ENCODE measurements at places on chromosomes 12 and 14.
A peak's percentile ranks its signal among the peaks of the same experiment; 100 is the strongest.

GRCh38 chr14:59926534-59926933 is 6.6 kb downstream of the LRRC9 start:
- no peak for DNase-seq

DNA sequence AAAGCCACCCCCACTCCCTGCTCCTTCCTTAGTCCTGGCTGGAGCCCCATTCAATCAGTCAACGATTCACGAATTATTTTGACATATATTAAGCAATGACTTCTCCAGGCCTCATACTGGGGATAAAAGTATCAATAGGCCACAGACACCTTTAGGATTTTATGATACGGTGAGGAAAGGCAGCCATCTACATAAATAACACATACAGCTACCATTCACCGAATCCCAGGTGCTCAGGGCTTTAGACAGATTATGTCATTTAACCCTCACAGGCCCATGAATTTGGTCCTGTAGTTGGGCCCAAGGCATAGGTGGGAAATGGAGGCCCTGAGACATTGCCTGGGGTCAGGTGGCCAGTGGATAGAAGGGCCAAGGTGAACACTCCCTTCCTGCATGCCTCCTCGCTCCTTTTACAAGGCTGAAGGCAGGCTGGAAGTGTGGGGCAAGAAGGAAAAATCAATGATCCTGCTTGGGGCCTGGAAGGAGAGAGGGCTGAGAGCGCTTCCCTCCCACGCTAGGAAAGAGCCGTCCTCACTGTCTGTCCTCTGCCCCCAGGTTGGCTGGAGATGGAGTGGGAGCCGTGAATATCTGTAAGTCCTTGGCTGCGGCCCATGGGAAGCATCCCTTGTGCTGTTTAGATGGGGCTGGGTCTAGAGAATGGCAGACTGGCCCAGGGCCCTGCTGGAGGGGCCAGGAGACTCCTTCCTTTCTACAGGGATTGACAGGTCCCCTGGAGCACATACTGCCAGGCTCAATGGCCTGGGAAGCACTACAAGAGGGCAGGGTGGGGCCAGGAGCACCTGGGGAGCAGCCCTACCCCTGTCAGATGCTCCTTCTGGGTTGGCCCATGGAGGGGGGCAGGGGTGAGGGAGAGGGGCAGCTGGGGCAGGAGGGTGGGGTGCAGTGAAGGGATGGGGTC is 14.8 kb downstream of the KRT7 start:
- no peak for DNase-seq

DNA sequence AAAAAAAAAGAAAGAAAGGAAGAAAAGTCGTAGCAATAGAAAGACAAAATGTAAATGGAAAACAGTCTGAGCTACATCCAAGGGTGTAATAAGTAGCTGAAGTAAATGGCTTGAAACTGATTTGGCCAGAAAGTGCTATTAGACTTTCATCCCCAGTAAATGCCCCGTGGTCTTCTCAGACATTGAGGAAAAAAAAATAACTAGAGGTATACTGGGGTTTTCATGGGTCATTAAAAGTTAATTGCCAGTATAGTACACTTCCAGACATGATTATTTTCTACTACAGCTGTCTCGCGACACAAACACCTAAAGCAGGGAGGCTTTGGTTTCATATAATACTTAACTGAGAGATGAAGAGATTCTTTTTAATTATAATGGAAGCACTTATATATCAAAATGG is 271.9 kb downstream of the CPNE8 start:
- no peak for DNase-seq

GRCh38 chr12:618605-619004 is 44.6 kb downstream of the NINJ2 start:
- no peak for DNase-seq

- no peak for DNase-seq
Measured at GRCh38 chr12:129964826-129965457, 61.1 kb upstream of the TMEM132D start.

- DNase-seq = no peak
Measured at GRCh38 chr12:11854011-11854499, 204.6 kb downstream of the ETV6 start.

DNA sequence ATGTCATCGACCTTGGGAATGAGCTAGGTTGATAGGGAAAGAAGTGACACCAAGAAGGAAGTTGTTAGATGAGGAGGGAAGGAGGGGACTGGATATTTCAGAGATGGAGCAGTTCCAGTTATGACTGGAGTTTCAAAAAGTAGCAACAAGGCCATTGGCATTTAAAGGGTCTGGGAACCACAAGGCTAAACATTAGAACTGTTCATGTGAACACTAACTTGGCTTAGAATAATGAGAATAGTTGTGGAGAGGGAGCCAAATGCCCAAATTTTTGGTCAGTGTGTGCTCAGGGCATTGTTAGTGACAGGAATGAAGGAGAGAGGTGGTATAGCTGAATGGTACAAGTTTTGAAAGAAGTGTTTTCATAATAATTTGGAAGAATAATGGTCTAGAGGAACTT is 16.8 kb downstream of the IFT43 start:
- DNase-seq = no peak

DNA sequence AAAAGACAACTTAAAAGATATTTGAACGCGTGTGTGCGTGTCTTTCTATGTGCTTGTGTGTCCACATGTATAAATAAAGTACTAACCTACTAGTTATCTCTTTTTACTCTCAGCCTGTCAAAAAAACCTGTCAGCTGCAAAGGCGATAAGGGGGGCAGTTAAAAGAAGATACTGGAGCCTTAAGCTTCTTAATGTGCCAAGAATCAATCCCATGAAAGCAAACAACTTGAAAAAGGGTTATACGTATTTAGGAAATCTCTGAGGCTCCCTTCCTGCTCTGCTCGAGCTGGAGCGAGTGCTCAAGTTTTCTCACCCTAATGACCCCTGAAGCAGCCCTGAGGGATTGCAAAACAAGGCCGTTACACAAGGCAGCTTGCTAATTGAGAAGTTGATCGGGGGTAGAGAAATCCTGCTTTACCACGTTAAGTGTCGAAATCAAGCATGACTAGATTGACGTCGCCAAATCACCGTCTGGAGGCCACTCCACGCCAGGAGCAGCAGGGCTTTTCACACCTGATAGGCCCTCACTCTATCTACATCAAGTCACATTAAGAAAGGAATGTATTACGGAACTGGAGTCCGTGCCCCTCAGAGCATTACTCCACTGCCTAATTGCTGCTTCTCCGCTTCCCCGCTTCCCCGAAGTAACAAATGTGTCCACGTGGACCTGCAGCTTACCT is 32.4 kb downstream of the LMO3 start:
- DNase-seq = peak; percentile 38

DNA sequence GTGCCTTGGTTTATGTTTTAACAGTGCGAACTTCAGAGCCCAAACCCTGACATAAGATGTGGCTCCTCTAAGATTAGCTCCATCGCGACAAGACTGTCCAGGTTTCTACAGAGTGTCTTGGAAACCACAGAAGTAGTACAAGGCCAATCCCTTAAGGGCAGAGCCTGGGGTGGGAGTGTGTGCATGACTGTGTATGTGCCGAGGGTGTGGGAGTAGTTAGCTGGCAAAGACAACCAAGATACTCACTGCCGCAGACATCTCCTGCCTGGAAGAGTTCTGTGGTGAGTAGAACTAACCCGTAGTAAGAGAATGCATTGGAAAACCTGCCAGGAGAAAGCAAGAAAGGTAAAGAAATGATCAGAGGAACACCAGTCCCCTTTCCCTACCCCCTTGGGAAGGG is 54.1 kb downstream of the DAO start:
- no peak for DNase-seq

DNA sequence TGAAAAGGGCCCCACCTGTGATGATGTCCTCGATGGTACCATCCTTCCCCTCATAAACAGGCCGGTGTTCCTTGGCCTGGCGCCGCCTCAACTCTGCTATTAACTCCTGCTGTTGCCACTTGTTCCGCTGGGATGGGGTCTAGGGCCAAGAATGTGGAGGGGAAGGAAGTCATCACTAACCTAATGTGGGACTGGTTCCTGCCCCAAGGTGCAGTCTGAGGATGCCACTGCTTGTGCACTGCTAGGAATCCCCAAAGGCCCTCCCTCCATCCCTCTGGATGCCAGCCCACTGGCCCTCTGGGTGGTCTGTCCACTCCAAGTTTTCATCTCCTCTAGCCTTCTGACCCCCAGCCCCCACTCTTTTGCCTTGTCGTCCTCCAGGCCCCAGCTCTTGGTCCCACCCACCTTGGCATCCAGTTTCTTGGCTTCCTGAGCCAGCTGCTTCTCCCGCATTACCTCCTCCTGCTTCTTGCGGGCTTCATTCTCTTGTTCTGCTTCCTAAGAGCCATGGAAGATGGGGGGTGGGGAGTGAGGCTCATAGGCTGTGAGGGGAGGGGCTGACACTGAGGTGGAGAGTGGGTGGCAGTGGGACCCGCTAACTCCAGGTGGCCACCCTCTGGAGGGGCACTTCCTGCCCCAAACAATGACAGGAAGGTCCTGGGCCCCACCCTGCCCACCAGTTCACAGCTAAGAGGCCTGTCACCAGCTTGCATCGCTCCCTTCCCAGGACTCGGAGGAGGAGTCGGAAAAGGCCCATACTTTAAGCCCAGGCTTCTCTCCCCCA is 23.7 kb downstream of the PRPF40B start:
- no peak for DNase-seq

DNA sequence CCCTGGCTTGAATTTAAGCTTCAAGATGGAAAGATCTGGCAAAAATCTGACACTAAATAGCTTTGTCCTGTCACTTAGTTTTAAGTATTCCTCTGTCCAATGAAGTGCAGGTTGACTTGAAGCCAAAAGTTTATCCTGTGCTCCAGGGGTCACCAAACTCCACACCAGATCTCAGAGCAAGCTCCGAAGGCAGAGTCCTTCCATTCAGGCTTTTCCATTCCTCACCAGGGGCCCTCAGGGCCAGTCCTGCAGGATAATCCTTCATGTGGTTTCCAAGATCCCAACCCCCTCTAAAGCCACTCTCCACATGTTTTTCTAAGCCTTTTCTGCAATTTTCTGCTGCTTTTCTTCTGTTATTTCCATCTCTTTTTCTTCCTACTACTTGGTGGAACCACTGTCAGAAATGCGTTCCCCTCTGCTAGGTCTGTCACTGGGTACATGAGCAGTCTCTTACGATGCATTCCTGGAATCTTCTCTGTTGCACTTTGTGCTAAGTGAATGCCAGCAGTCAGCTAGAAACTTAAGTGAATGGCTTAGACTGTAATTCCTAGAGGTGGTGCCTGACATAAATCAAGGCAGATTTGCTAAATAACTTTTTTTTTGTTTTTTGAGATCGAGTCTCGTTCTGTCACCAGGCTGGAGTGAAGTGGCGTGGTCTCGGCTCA is 251.4 kb downstream of the MSRB3 start:
- DNase-seq = no peak

DNA sequence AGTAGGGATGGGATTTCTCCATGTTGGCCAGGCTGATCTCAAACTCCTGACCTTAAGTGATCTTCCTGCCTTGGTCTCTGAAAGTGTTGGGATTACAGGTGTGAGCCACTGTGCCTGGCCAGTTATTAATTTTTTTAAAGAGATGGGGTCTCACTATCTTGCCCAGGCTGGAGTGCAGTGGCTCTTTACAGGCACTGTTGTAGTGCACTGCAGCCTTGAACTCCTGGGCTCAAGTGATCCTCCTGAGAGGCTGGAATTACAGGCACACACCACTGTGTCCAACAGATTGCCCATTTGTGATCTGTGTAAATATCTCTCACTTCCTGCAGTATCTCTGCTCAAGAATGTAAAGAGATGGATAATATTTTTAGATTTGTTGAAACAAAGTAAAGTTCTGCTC is 45.9 kb downstream of the PTPN11 start:
- DNase-seq = no peak

GRCh38 chr14:28879573-28879996 is 113.0 kb downstream of the FOXG1 start:
- DNase-seq = peak; percentile 38

DNA sequence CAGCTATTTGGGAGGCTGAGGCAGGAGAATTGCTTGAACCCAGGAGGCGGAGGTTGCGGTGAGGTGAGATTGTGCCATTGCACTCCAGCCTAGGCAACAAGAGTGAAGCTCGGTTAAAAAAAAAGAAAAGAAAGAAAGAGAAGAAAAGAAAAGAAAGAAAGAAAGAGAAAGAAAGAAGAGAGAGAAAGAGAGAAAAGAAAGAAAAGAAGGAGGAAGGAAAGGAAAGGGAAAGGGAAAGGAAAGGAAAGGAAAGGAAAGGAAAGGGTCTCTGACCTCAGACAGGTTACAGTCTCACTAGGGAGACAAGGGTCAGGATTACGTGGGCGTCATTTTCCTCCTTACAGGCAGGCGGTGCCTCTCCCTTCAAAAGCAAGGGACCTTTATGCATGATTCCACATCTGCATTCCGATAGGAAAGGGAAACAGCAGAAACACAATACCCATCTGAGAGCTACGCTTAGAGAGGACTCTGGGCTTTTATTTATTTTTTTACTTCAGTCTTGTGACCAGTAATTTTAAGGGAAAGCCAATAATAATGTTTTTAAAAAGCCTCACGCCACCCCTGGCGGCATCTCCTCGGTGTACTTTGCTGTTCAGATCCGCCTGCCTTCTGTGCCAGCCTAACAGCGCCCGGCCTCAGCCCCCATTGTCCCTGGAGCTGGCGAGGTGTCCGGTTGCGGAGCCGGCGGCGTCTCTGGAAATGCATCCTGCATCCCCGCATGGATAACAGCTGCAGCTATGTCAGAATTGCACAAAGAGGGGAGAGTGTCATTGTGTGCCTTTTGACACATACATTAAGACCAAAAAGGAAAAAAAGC is 945 bp upstream of the HIP1R start:
- peak; percentile 88 for DNase-seq

Data from neuronal stem cell (in vitro differentiated cells).